RPMI7951 (cell line): ENCODE measurements at places on chromosomes 5 and 9. TPM values are rescaled to one million over a fixed set of nuclear protein-coding genes. Genes with fewer than 3 reads are reported as not detected.

JAKMIP2 gene
- under 0.01 TPM in 1 of 2 replicates, not detected in the other for total RNA-seq

KIF20A gene
- 161 and 183 TPM in 2 replicates for total RNA-seq

SCGB3A1 gene
- not detected in 2 replicates for total RNA-seq

PCDHB5 gene
- 0.59 and 0.60 TPM in 2 replicates for total RNA-seq

SNCAIP gene
- not detected in 2 replicates for total RNA-seq

MAMDC4 gene
- 0.36 and 0.39 TPM in 2 replicates for total RNA-seq

SETD9 gene
- 18.2 and 33.3 TPM in 2 replicates for total RNA-seq

CTXN3 gene
- not detected in 2 replicates for total RNA-seq

PCDHA2 gene
- not detected in 2 replicates for total RNA-seq

PCDHAC1 gene
- total RNA-seq, result not detected in 2 replicates

HTR1A gene
- not detected in 2 replicates for total RNA-seq

CYLC2 gene
- not detected in 2 replicates for total RNA-seq

BAAT gene
- total RNA-seq, result not detected in 2 replicates

FIBCD1 gene
- 15.6 and 16.9 TPM in 2 replicates for total RNA-seq

ENHO gene
- total RNA-seq, result 0.29 and 0.48 TPM in 2 replicates

GRIA1 gene
- 0.29 TPM in 1 of 2 replicates, not detected in the other for total RNA-seq

IFNA13 gene
- total RNA-seq, result not detected in 2 replicates

WDR41 gene
- 129 and 141 TPM in 2 replicates for total RNA-seq

MSMP gene
- total RNA-seq, result not detected in 2 replicates

SLC36A2 gene
- total RNA-seq, result not detected in 2 replicates

PRSS3 gene
- total RNA-seq, result 2.6 and 7.1 TPM in 2 replicates

OGN gene
- total RNA-seq, result not detected in 2 replicates

NDUFAF2 gene
- 43.5 and 45.4 TPM in 2 replicates for total RNA-seq

SOX30 gene
- not detected in 2 replicates for total RNA-seq

GFI1B gene
- not detected in 2 replicates for total RNA-seq
